ENCODE measurements at places on chromosomes 4 and X.

DNA sequence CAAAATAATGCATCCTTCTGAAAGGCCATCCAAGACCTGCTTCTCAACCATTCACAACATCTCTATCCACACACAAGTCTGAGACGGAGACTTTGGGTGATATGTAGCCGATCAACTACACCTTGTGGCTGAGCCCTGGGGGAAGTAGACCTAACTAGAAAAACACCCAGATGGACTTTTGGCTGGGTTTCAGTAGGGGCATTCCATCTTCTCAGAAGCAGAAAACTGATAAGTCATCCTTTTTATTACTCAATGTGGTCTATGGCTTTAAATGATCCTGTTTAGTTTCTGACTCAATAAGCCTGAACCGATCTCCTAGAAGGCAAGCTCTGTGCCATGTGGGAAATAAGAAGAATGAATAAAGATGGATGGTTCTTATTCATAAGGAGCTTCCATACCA, 82.5 kb upstream of the AFF2 start:
- DNase-seq = no peak

DNA sequence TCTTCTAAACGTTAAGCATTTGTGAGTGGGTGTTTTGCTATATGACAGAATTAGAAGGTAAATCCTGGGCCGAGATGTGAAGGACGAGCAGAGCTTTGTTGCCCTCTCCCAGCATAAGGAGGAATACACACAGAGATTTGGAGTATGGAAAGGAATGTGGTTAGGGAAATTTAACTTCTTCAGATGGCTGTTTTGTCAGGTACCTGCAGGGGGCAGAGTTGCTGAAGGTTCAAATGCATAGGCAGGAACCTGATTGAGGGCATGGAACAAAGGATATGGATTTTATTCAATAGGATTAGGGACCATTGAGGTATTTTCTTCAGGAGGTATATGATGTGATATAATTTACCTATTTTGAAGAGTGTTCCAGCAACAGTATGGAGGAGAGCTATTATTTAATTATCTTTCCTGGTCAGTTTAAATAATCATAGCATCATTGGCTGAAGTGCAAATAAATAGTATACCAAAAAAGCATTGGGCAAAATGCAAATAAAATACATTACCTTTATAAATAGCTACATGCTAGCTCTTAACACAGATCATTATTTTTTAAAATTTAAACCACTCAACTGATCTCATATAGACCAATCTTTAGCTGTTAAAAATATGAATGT, 143.6 kb downstream of the SLIT2 start:
- no peak for DNase-seq

DNA sequence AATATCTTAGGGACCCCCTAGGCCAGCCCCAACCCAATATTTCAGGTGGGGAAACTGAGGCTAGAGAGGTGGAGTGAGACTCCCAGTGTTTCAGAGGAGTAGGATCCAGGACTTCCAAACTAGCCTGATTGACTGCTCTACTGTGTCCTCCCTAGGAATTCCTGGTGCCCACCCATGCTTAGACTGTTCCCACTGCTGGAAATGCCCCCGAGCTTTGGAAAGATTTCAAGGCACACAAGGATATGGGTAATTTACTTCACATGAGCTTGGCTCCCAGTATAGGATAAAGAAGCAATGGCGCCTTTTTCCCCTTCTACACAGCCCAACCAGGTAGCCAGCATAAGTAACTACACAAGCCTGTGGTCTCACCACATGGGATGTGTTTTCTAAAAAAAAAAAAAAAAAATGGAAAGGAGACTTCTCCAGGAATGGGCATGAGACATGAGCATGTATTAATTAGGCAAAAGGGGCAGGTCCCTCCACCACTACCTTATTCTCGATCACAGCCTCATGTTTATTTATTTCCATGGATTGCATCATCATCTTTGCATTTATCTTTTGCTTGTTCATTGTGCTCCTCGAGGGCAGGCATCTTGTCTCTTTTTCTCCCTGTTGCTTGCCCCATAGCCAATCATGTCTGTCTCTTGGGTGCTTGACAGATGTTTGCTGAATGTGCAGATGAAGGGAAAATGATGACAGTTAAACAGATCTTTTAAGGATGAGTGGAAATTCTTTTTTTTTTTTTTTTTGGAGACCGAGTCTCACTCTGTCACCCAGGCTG, 66.7 kb downstream of the DRD5 start:
- no peak for DNase-seq

- no peak for DNase-seq
These were observed 45.1 kb downstream of the VSIG4 start for GRCh38 chrX:65994519-65995506.

GRCh38 chr4:47926667-47927258, 12.4 kb upstream of the NFXL1 start:
- no peak for DNase-seq

GRCh38 chr4:48681856-48682255, 98.2 kb downstream of the FRYL start:
- no peak for DNase-seq

DNA sequence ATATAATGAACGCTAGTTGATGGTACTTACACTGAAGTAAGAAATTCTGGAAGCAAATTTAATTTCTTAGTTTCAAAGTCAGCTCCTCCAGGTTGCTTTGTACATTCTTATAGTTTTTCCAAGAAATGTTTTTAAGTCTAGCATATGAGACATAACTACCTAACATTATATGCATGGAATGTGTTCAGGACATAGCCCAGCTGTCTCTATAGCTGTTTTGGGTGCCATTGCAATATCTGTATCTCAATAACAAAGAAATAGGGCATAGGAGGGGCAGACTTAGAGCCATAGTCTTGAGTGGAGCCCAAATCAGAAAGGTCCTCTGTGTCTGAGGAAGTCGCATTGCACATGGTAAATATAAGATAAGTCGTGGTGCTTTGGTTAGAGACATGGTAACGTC, 143.4 kb downstream of the CBR4 start:
- no peak for DNase-seq

DNA sequence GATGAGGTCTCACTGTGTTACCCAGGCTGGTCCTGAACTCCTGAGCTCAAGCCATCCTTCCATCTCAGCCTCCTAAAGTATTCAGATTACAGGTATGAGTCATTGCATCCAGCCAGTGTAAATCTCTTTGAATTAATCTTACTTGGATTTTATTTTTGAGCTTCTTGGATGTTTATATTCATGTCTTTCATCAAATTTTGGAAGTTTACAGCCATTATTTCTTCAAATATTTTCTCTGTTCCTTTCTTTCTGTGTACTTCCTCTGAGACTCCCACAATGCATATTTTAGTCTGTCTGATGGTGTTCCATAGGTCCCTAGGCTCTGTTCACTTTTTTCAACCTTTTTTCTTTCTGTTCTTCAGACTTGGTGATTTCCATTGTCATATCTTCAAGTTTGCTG, 34.9 kb downstream of the ZCCHC13 start:
- no peak for DNase-seq

GRCh38 chrX:3788494-3789233, 75.2 kb upstream of the PRKX start:
- DNase-seq = no peak

DNA sequence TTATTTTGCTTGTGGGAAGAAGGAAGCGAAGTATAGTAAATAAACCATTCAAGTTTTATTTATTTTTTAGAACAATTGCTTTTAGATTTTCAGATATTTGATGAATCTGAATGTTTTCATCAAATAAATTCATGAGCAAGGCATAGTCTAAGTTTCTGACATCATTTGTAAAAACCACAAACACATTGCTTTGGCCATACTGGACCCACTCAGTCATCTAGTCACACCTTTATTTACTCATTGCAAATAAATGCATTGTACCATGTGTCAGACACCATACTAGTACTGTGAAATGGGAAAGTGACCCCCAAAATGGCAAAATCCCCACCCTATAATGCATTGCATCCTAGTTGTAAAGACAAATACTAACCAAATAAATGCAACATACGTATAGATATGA, 449.1 kb upstream of the SMIM31 start:
- no peak for DNase-seq

DNA sequence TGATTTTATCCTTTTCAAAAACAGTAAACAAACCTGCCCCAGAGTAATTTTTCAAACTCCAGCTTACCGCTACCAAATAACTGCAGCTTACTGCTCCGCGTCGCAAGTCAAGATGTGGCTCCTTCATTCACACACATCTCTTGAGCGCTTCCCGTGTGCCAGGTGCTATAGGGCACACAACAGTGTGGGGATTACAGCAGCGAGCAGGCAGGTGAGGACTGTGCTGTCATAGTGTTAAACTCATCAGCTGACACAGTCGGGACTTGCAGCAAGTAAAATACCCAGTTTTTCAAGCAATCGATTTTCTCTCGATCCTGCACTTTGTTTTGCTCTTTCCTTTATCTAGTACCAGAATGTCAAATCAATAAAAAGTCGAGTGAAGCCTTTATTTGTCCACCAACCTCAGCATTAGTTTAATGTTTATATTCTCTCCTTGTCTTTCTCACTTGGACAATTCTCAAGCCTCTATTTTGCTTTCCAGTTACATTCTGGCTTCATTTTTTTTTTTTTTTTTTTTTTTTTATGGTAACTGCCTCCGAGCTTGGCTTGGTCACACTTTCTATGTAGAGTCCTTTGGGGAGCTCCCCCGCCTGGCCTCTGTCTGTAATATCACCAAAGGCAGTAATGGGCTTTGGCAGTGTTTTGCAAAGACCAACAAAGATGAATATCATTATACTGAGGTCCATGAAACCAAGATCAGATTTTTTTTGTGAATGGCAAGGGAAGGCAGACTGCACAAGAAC, 8.3 kb upstream of the ASB5 start:
- DNase-seq = peak; percentile 7

- no peak for DNase-seq
These were observed 42.3 kb downstream of the DKK2 start for GRCh38 chr4:106993827-106994226.

DNA sequence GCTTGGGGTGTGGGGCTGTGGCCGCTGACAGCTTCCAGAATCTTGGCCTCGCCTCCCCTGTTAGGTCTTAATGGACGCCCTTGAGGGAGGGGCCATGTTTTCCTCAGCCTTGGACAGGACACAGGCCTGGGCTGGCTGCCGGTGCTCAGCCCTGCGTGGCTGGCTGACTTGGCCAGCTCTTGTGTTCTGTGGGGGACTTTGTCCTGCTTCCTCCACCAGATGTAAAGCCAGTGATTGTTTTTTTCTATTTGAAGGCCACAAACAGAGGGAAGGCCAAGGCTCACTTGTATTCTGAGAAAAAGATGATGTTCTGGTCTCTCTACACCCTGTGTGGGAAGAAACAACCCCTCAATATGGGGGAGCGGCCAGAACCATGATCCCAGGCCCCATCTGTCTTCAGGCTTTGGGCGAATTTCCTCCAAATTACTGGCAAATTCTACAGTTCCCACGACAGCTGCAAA, 71.3 kb downstream of the HTRA3 start:
- DNase-seq = no peak

DNA sequence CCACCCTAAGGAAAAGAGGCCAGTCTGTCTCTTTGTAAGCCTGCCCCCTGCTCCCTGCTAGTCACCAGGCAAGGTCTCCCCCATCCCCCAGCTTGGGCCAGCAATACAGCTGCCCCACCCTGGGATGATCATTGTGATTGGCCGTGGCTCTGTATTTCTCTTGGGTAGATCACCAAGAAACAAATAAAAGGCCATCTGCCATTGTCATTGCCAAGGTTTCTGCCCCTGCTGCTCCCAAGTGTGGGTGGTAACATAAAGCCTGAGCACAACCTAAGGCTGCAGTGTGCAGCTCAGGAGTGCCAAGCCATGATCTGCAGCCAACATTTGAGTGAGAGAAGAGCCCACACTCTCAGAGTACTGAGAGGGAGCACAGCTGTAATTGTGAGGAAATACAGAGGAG, 241.0 kb upstream of the POF1B start:
- DNase-seq = no peak

- DNase-seq = no peak
These were observed 1.2 kb downstream of the UCHL1 start for GRCh38 chr4:41257906-41258305.

DNA sequence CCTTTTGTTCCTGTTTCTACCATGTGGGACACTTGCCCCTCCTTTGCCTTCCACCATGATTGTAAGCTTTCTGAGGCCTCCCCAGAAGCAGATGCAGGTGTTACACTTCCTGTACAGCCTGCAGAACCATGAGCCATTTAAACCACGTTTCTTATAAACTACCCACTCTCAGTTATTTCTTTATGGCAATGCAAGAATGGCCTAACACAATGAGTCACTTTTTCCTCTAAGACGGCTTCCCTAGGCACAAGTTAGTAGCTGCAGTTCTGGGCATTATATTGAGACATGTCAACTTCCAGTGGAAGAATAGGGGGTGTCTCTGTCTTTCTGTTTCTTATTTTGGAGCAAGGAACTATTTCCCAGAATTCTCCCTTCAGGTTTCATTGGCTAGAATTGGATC, 32.9 kb upstream of the DIPK2B start:
- no peak for DNase-seq

GRCh38 chr4:76943129-76943620, 6.4 kb upstream of the SEPTIN11 start:
- no peak for DNase-seq

DNA sequence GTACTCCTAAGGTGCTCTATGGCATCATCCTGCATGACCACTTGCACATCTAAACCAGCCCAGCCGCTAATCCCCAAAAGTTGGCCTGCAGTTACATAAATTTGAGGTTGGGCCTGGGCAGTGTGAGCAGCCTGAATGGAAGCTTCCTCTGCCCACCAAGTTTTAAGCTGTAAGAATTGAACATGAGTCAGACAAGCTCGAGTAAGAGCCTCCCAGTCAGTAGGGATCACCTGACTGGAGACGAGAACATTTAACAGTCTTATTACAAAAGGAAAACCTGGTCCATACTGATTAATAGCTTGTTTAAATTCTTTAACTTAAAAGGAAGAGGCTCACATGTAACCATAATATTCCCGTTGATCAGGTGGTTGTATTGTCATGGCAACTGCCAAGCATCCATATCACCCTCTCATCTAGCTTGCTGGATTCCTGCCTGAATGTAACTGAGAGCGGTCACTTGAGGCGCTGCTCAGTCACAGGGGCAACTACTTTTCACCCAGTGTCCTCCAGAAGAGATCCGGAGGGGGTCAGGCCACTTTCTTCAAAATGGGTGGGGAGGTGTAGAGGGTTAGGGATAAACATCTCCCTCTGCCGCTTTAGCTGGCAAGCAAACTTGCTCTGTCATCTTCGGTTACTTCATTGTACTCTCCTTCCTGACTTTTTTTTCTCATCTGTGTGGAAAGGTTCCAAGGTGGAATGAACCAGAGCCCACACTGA, 56.6 kb upstream of the WDR1 start:
- DNase-seq = no peak

DNA sequence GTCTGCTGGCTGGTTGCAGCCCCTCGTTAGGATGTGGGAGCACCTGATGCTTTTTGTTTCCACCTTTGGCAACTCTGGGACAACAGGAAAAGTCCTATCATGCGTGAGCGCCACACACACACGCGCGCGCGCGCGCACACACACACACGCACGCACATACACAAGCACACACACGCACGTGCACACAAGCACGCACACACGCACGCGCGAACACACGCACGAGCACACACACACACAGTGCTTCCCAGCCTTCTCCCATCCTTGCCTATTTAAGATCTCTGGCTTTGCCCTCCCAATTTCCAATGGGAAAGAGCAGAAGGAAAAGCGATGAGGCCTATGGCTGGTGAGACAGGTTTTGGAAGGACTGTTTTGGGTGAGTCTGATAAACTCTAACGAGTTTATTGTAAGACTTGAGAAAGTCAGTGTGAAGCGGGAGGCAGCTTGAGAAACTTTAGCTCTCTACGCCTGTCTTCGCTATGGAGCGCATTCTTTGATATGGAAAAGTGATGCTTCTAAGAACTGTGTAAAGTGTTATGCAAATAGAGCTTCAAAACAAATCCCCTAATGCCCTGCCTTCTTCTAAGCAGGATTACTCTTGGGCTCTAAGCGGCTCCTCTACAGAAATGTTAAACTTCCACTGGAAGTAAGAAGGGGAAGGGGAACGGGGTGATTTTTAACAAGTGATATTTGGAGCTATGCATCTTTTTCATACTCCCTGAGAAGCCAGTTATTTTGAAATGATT, 11.8 kb downstream of the SUPT20HL1 start:
- DNase-seq = no peak
